CD4-positive, alpha-beta T cell treated with Interferon alpha-2 for 1 hour (primary cell): ENCODE measurements at places on chromosomes 6 and 20.

DNA sequence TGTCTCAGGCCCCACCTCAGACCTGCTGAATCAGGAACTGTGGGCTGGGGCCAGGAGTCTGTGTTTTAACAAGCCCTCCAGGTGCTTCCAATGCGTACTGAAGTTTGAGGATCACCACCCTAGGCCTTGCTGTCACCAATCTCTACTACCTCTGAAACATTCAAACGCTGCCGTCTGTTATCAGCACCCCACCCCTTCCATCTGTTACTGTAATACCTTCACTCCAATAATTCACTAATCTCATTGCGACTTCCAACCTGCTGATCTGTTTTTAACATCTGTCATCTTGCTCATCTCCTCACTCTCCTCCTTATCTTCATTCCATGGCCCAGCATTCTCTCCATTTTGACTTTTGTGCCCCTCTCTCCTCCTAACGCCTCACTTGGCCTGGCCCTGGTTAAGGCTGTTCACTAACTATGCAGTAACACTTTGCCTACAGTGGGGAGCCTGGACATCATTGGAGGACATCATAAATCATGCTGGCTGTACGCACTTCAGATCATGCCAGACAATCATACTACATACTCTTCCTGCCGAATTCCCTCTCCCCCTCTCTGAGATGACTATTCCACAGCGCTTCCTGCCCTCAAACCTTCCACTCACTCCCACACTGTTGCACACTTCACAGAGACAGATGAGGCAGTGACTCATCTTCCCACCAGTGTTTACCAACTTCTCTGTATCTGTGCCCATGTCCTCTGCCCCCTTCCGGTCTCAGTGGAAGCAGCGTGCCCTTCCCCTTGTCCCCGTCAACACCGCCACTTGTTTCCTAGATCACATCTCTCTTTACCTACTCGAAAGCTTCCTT is 3.0 kb upstream of the GUCA1B start:
- DNase-seq = no peak

DNA sequence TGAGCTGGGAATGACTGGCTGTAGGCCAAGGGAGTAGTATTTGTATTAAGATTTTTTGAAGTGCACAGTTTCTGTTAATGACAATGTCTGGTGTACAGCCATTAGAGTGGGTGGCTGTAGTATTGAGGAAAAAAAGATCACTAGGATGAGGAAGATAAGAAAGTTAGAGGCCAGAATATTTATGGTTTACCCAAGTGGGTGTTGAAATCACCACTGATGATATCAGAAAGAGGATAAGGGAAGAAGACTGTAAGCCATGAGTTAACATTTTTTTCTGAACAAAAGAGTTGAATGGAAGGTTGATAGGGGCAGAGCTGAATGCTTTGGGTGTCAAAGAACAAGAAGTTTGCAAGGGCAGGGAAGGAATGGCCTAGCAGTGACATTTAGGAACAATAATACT is 104.7 kb downstream of the PRDM13 start:
- DNase-seq = no peak

GRCh38 chr6:42820512-42821340 is 38.9 kb downstream of the BICRAL start:
- DNase-seq = no peak

- no peak for DNase-seq
Measured at GRCh38 chr6:144266091-144266649, 19.0 kb upstream of the UTRN start.

- DNase-seq = no peak
Measured at GRCh38 chr20:38499366-38499765, 26.7 kb downstream of the RALGAPB start.
